ENCODE measurements at places on chromosomes 16 and 17.

DNA sequence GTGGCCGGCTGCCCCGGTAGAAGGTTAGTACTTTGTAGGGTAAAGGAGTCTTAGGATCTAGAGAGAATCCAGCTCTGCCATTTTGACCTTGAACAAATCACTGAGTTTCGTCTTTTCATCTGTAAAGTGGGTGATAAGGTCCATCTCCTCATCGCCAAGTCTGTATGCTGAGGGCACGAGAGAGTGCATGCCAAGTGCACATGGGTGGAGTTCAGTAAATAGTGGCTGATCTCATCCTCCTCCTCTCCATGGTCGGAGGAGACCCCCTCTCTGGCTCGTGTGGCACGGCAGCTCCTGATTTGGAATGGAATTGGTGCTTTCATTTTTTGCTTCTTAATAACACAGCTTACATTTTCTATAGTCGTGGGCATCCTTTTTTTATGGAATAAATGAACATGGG is 30.7 kb downstream of the MYH3 start:
- no peak overlapping the region for H3K4me3 ChIP-seq
- H3K27me3 ChIP-seq = peaks cover 16% of the 10 kb centered on the region
- H3K4me1 ChIP-seq = peaks cover 5% of the 10 kb centered on the region
- DNase-seq = no peak

GRCh38 chr17:70345061-70345460 is 175.7 kb downstream of the KCNJ2 start:
- no peaks in the 10 kb centered on the region for H3K4me1 ChIP-seq
- DNase-seq = no peak
- no peaks in the 10 kb centered on the region for H3K27me3 ChIP-seq
- no peaks in the 10 kb centered on the region for H3K36me3 ChIP-seq

GRCh38 chr16:50876263-50876662 is 134.4 kb downstream of the CYLD start:
- peaks cover 95% of the 10 kb centered on the region for H3K27me3 ChIP-seq
- no peak overlapping the region for H3K4me3 ChIP-seq
- H3K4me1 ChIP-seq = no peaks in the 10 kb centered on the region
- DNase-seq = no peak
- peaks cover 2% of the 10 kb centered on the region for H3K36me3 ChIP-seq

DNA sequence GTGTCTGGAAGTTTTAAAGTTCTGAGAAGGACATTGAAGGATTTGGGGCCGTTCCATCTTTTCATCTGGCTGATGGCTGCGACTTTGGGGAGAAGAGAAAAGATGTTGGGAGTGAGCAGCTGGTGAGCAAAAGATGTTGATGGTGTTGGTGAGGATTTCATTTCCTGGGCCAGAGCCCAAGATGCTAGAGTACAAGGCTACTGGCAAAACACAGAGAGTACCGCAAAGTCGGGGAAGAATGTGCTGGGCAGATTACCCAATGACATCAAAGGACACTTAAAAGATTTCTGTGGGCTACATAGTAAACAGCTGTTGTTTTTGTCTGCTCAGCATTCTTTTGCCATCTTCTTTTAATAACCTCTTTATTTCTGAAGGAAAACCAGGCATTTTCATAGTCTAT is 49.4 kb upstream of the GAS7 start:
- H3K4me3 ChIP-seq = no peak overlapping the region
- H3K27ac ChIP-seq = no peak overlapping the region
- peaks cover 3% of the 10 kb centered on the region for H3K36me3 ChIP-seq
- peaks cover 21% of the 10 kb centered on the region for H3K27me3 ChIP-seq
- DNase-seq = no peak

Measured in central memory CD8-positive, alpha-beta T cell (primary cell).